Panc1 (cell line): ENCODE measurements at places on chromosomes 6 and 20. TPM values are rescaled to one million over a fixed set of nuclear protein-coding genes. Genes with fewer than 3 reads are reported as not detected.
A peak's percentile ranks its signal among the peaks of the same experiment; 100 is the strongest.

- H3K36me3 ChIP-seq = no peaks in the 10 kb centered on the region
- DNase-seq = no peak
- H3K27me3 ChIP-seq = peaks cover 17% of the 10 kb centered on the region
Observed at GRCh38 chr20:37640600-37641561, 52.9 kb upstream of the CTNNBL1 start.

GRCh38 chr6:46058951-46059350 lies 43.3 kb upstream of the CLIC5 start:
- no peak overlapping the region for H3K27ac ChIP-seq
- no peaks in the 10 kb centered on the region; the same call in 1 of the 2 replicates for H3K36me3 ChIP-seq
- DNase-seq = no peak
- H3K4me1 ChIP-seq = no peaks in the 10 kb centered on the region; the same call in 1 of the 2 replicates
- no peak overlapping the region for H3K4me3 ChIP-seq
- H3K27me3 ChIP-seq = no peaks in the 10 kb centered on the region

GRCh38 chr20:47576516-47577033 lies 74.9 kb downstream of the NCOA3 start:
- H3K27ac ChIP-seq = peak overlapping the region; percentile 84
- peaks cover 54% of the 10 kb centered on the region for H3K4me1 ChIP-seq
- no peaks in the 10 kb centered on the region for H3K36me3 ChIP-seq
- no peaks in the 10 kb centered on the region for H3K27me3 ChIP-seq
- no peak for DNase-seq

ERVFRD-1 gene
- not detected for total RNA-seq

- DNase-seq = no peak
- H3K27me3 ChIP-seq = no peaks in the 10 kb centered on the region
- no peak overlapping the region for H3K4me3 ChIP-seq
Observed at GRCh38 chr20:32832664-32833063, 12.9 kb downstream of the MAPRE1 start.

DNA sequence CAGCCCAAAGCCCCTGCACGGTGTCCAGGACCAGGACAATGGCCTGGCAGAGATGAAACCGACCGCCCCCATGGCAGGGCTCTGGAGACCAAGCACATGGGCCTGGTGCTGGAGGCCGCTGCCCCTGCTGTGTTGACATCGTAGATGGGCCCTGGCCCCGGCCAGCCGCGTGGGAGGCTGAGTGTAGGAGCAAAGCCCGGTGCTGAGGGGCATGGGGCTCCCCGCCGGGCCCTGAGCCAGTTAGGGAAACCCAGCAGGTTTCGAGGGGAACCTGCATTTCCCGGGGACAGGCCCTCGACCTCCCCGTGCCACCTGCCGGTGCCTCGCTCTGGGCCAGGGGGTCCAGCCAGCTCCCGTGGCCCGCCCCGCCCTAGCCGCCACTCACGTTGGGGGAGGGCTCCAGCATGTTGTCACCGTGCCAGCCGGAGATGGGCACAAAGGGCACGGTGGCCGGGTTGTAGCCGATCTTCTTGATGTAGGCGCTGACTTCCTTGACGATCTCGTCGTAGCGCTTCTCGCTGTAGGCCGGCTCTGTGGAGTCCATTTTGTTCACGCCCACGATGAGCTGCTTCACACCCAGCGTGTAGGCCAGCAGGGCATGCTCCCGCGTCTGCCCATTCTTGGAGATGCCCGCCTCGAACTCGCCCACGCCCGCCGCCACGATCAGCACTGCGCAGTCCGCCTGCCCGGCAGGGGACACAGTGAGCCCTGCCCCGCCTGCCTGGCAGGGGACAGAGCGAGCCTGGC lies 4.3 kb downstream of the EEF1A2 start:
- no peaks in the 10 kb centered on the region; the same call in 1 of the 2 replicates for H3K36me3 ChIP-seq
- H3K27ac ChIP-seq = no peak overlapping the region
- H3K4me3 ChIP-seq = no peak overlapping the region
- H3K27me3 ChIP-seq = no peaks in the 10 kb centered on the region
- DNase-seq = no peak

OXT gene
- not detected for total RNA-seq

SAMD5 gene
- 0.23 TPM for total RNA-seq

GRCh38 chr6:159309723-159310122 lies 140.5 kb downstream of the FNDC1 start:
- no peaks in the 10 kb centered on the region for H3K36me3 ChIP-seq
- peaks cover 6% of the 10 kb centered on the region for H3K27me3 ChIP-seq
- H3K4me1 ChIP-seq = no peaks in the 10 kb centered on the region
- no peak for DNase-seq

- H3K27me3 ChIP-seq = no peaks in the 10 kb centered on the region
- H3K27ac ChIP-seq = no peak overlapping the region
- no peak overlapping the region for H3K4me3 ChIP-seq
Observed at GRCh38 chr6:76506808-76507207, 434.3 kb upstream of the IMPG1 start.

GRCh38 chr20:1280195-1281102 lies 14.4 kb downstream of the SNPH start:
- H3K27me3 ChIP-seq = no peaks in the 10 kb centered on the region
- H3K36me3 ChIP-seq = no peaks in the 10 kb centered on the region
- no peaks in the 10 kb centered on the region for H3K4me1 ChIP-seq
- no peak for DNase-seq
- no peak overlapping the region for H3K27ac ChIP-seq

GRCh38 chr20:62258499-62259293 lies 20.4 kb downstream of the OSBPL2 start:
- H3K27ac ChIP-seq = no peak overlapping the region
- H3K36me3 ChIP-seq = no peaks in the 10 kb centered on the region

- no peaks in the 10 kb centered on the region for H3K4me1 ChIP-seq
- DNase-seq = no peak
- H3K27ac ChIP-seq = no peak overlapping the region
- H3K27me3 ChIP-seq = no peaks in the 10 kb centered on the region
- no peak overlapping the region for H3K4me3 ChIP-seq
Observed at GRCh38 chr6:92559003-92559402, 860.4 kb downstream of the EPHA7 start.

DNA sequence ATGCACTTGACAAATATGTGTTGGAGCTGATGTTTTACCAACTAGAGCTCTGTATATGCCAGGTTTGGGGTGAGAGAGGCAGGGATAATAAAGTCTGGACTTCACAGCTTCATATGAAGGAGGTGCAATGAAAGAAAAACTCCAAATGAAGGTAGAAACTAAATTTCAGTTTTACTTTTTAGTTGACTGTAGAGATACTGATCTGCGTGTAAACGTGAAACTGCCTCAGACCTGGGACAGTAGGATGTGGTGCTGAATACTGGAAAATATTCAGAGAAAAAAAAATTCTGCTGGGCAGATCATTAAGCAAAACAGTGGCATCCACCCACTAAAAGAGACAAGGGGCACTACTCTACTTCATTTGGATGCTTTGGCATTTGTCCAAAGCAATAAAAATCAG lies 94.5 kb downstream of the BACH2 start:
- no peak overlapping the region for H3K27ac ChIP-seq
- H3K4me1 ChIP-seq = no peaks in the 10 kb centered on the region
- no peak for DNase-seq
- H3K36me3 ChIP-seq = no peaks in the 10 kb centered on the region
- H3K4me3 ChIP-seq = no peak overlapping the region

GLP1R gene
- total RNA-seq = not detected

PPIL1 gene
- total RNA-seq = 44.1 TPM

DNA sequence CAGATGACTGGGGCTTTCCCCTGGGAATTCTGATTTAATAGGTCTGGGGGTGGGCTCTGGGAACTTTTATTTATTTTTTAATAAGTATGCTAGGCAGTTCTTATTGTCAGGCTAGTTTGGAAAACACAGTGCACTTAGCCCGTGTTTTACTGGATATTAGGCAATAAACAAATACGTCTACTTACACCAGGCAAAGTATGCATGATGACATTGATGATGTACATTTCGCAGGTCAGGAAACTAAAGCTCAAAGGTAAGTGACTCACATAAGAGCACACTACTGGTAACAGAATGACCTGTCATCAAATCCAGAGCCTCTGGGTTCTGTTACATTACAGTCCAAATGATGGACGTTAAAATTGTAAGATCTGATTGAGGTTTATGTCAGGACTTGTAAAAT lies 144.4 kb upstream of the EXOC2 start:
- DNase-seq = no peak
- no peaks in the 10 kb centered on the region for H3K36me3 ChIP-seq
- no peaks in the 10 kb centered on the region; the same call in none of the 2 replicates for H3K27me3 ChIP-seq
- no peak overlapping the region for H3K27ac ChIP-seq

- no peaks in the 10 kb centered on the region for H3K4me1 ChIP-seq
- H3K27me3 ChIP-seq = no peaks in the 10 kb centered on the region
- H3K4me3 ChIP-seq = no peak overlapping the region
- no peaks in the 10 kb centered on the region for H3K36me3 ChIP-seq
- no peak for DNase-seq
Observed at GRCh38 chr20:62276439-62276838, 26.4 kb upstream of the ADRM1 start.

GRCh38 chr6:168950858-168951214 lies 302.8 kb downstream of the THBS2 start:
- no peak for DNase-seq
- no peaks in the 10 kb centered on the region for H3K36me3 ChIP-seq
- no peak overlapping the region for H3K4me3 ChIP-seq

EMILIN3 gene
- total RNA-seq = 0.54 TPM

GRCh38 chr6:74623027-74623426 lies 582.8 kb downstream of the COL12A1 start:
- H3K4me1 ChIP-seq = no peaks in the 10 kb centered on the region
- H3K27ac ChIP-seq = no peak overlapping the region
- H3K36me3 ChIP-seq = no peaks in the 10 kb centered on the region
- H3K4me3 ChIP-seq = no peak overlapping the region

DNA sequence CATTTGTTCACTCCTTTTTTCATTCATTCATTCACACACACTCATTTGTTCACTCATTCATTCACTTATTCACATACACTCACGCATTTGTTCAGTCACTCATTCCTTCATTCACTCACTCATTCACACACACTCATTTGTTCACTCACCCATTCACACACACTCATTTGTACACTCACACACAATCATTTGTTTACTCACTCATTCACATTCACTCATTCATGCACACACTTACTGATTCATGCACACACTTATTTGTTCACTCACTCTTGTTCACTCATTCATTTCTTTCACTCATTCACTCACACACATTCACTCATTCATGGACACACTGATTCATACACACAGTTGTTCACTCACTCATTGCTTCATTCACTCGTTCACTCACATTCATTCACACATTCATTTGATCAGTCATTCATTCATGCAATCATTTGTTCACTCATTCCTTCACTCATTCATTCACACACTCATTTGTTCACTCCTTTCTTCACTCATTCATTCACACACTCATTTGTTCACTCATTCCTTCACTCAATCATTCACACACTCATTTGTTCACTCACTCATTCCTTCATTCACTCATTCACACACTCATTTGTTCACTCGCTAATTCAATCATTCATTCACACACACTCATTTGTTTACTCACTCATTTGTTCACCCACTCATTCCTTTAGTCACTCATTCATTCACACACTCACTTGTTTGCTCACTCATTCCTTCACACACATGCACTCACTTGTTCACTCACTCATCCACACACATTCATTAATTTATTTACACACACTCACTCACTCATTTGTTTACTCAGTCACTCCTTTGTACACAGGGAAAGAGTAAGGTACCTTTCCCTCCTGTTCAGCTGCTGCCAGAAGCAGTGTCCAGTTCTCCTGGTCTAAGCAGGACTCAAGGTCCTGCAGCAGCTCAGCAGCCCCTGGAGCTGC lies 50.7 kb upstream of the BHLHE23 start:
- H3K4me1 ChIP-seq = no peaks in the 10 kb centered on the region
- H3K27ac ChIP-seq = no peak overlapping the region
- H3K4me3 ChIP-seq = no peak overlapping the region
- no peaks in the 10 kb centered on the region for H3K27me3 ChIP-seq
- H3K36me3 ChIP-seq = no peaks in the 10 kb centered on the region

GRCh38 chr6:12490904-12491571 lies 200.9 kb downstream of the EDN1 start:
- no peak for DNase-seq
- no peaks in the 10 kb centered on the region for H3K36me3 ChIP-seq
- H3K27me3 ChIP-seq = no peaks in the 10 kb centered on the region
- no peak overlapping the region for H3K4me3 ChIP-seq

DNA sequence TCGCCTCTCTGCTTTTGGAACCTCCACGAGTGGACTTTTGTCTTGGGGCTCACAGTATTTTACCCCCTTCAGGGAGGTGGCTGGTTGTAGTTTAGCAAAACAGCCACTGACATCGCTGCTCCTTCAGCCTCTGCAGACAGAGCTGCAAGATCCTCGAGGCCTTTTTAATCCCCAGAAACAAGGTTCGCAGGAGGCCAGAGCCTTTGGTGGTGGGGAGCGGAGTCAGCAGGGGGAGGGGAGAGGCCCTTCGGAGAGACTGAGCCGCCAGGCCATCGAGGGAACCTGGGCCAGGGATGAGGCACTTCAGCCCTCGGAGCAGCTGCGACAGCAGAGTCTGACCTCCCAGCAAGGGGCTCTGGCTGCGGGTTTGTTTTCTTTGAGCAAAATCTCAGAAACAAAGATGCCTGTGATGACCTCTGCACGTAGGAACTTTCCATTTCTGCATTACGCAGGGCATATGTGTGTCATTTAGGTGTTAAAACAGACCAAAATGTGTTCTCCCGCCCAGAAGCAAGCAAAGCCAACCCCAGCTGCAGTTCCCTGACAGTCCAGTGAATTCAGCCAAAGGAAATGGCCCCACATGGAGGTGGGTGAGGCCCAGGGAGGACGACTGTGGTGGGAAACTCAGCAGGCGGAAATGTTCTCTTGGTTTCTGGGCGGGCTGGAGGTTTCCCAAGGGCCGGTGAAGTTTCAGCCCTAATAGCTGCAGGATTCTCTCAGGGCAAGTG lies 171.2 kb upstream of the SULF2 start:
- H3K27ac ChIP-seq = no peak overlapping the region
- H3K4me1 ChIP-seq = no peaks in the 10 kb centered on the region
- no peaks in the 10 kb centered on the region for H3K27me3 ChIP-seq
- no peaks in the 10 kb centered on the region for H3K36me3 ChIP-seq
- no peak for DNase-seq

HLA-DMA gene
- 2.8 TPM for total RNA-seq

KCNB1 gene
- total RNA-seq = 11.1 TPM

DNA sequence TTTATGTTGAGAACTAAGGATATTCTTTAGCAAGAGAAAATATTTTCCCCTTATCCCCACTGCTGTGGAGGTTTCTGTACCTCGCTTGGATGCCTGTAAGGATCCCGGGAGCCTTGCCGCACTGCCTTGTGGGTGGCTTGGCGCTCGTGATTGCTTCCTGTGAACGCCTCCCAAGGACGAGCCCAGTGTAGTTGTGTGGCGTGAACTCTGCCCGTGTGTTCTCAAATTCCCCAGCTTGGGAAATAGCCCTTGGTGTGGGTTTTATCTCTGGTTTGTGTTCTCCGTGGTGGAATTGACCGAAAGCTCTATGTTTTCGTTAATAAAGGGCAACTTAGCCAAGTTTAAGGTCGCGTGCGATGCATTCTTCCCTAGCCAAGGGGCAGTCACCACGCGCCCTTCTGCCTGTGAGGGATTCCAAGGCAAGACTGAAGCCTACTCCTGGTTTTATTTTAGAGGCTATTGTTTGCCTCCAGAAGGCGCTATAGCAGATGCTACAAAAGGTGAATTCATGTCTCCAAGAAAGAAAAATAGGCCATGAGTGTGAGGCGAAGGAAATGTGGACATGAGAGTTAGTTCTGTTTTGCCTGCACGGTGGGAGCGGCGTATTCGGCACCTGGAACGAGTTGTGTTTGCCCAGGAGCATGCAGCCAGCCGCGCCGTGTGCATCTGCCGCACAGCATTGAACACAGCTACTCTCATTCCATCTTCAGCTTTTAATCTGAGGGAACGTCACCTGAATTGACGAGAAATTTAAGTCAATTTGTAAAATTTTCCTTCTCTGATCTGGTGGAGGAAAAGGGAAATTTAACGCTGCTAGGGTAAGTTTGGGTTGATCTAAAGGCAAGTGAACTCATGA lies 40.3 kb upstream of the IRF4 start:
- no peaks in the 10 kb centered on the region for H3K27me3 ChIP-seq
- no peak overlapping the region for H3K4me3 ChIP-seq
- no peak for DNase-seq
- H3K36me3 ChIP-seq = peaks cover 4% of the 10 kb centered on the region; the same call in 1 of the 2 replicates
